Thyroid gland (tissue), 4 donors: ENCODE measurements at places on chromosomes 13 and 19. TPM values are rescaled to one million over a fixed set of nuclear protein-coding genes. Genes with fewer than 3 reads are reported as not detected.

DNA sequence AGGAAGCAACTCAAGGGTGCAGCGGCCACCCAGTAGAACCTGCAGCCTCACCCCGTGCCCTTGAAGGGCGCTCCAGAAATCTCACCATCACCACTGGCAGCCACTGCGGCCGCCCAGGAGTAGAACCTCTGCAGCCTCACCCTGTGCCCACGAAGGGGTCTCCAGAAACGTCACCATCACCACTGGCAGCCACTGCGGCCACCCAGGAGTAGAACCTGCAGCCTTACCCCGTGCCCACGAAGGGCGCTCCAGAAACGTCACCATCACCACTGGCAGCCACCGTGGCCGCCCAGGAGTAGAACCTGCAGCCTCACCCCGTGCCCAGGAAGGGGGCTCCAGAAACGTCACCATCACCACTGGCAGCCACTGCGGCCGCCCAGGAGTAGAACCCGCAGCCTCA lies 336.0 kb downstream of the TEX29 start:
- DNase-seq, result no peak

DNA sequence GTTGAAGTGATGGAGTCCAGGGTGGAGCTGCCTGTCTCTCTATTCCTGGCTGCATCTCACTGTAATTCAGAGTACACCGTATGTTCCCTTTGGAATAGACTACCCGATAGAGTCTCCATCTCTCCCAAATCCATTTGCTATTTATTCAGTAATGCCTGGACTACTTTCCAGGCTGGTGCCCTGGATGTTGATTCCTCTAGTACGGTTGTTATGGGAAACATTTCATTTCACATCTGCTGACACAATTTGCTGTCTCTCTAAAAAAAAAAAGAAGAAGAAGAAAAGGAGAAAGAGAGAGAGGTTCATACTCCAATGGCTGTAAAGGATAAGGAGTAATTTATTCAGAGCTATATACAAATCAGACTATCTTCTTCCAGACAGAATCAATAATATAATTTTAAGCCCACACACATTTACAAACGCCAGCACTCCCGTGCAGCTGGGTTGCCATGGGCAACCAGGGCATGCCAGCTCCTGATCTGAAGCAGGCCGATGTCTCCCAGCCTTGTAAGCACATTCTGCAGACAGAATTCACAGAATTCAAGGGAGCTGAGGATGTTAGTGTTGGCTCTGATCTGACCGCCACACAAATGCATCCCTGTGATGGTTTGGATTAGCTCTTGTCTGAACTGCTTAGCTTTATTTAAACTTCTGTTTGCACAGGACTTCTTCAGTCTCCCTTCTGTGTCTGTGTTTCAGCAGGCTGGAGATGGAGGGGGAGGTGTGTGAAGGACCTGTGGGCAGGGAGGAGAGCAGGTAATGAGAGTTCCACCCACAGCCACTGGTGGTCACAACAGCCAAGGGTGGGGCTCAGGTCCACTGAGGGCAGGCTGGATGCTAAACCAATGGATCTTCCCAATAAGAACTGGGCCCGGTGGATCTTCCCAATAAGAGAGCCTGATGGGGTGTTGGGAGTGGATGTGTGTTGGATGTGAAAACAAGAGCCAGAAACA lies 66.0 kb downstream of the TEX26 start:
- DNase-seq, result no peak

GRCh38 chr19:47539747-47540311 lies 25.0 kb upstream of the NAPA start:
- no peak for DNase-seq

- no peak for DNase-seq
Measured at GRCh38 chr13:32830336-32831031, 185.7 kb upstream of the KL start.

SHISA7 gene
- total RNA-seq, result not detected

GRCh38 chr19:34057155-34057554 lies 115.1 kb upstream of the LSM14A start:
- DNase-seq, result no peak

DNA sequence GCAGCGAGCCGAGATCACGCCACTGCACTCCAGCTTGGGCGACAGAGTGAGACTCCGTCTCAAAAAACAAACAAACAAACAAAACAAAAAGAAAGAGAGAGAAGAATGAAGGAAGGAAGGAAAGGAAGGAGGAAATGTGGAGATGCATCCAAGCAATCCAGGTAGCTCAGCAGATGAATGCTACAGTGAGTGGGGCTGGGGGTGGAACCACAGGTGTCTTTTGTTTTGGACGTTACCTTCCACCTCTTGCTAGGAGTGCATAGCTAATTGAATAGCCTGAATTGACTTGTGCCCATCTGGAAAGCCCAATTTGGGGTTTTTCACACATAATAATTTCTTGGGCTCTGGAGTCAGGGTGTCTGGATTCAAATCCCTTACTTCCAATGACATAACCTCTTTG lies 66.0 kb upstream of the GTF3A start:
- DNase-seq, result no peak

- no peak for DNase-seq
Measured at GRCh38 chr19:35650581-35650980, 2.5 kb downstream of the COX6B1 start.

JAK3 gene
- 4.4 TPM for total RNA-seq

TLE2 gene
- 81.3 TPM for total RNA-seq

TEAD2 gene
- 6.9 TPM for total RNA-seq

DNA sequence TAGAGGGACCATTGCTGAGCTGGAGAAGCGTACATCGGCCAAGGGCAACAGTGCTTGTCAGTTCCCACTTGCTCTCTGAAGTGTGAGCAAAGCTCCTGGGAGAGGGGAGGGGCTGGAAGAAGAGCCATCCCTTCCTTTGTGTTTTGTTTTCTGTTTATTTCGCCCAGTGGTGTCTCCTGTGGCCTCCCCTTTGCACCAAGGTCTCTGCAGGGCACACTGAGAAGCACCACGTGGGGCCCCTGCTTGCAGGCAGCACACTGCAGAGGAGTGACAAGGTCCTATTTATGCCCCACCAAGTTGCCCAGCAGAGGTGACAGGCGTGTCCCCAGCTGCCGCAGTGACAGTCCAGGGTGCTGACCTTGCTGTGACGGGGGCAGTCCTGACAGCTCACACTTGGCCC lies 24.0 kb downstream of the GRIN2D start:
- no peak for DNase-seq

PGLYRP1 gene
- total RNA-seq, result not detected

AMH gene
- not detected for total RNA-seq

DNA sequence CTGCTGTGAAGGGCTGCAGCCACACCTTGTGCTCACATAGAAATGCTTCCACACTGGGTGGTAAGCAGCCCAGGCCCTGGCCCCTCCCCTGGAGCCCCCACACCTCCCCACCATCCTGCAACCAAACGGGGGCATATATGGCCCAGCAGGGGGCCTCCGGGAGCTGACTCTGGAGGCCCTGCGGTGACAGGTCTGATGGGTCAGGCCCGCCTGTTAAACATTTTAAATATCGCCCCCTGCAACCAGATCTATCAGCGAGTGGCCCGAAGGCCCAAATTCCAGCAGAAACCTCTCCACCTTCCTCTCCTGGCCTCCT lies 48.0 kb upstream of the KATNAL1 start:
- peak; percentile 18 for DNase-seq

GPC6 gene
- 6.7 TPM for total RNA-seq

- no peak for DNase-seq
Measured at GRCh38 chr13:52125547-52125946, 3.3 kb downstream of the NEK5 start.

GRCh38 chr13:104798486-104798885 lies 1732.3 kb upstream of the SLC10A2 start:
- no peak for DNase-seq

DNA sequence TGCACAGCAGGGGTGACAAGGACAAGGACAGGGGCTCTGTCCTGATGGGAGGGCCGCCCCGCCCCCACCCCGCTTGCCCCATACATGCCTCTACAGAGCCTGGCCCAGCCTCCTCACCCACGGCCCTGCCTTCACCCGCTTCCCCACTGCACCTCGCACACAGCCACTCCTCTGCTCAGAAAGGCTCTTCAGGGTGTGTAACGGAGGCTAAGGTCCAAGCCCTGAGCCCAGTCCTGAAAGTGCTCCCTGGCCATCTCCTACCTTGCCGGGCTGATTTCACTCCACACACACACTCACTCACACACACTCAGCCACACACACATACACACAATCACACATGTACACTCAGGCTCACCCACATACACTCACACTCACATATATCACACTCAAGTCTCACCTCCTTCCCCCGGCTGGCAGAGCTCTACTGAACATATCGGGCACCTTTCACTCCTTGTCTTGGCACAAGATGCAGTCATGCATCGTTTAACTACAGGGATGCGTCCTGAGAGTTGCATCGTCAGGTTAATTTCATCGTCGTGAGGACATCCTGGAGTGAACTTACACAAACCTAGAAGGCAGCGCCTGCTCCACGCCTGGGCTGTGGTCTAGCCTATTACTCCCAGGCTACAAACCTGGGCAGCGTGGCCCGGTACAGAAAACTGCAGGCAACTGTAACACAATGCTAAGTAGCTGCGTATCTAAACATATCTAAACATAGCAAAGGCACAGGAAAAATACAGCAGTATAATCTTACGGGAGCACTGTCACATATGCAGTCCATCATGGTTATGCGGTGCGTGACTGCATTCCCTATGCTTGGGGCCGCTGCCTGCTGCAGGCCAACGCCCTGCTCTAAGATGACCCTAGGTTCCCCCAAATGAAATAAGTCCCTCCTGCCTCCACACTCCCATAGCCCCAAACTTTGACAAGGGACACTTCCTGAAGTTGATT lies 13.1 kb downstream of the EPS15L1 start:
- DNase-seq, result peak; percentile 73

- no peak for DNase-seq
Measured at GRCh38 chr19:33177417-33177979, 16.6 kb upstream of the LRP3 start.

GRCh38 chr13:33353210-33353609 lies 67.7 kb upstream of the STARD13 start:
- peak; percentile 42 for DNase-seq

SRRM5 gene
- not detected for total RNA-seq

GMIP gene
- 23.5 TPM for total RNA-seq

DNA sequence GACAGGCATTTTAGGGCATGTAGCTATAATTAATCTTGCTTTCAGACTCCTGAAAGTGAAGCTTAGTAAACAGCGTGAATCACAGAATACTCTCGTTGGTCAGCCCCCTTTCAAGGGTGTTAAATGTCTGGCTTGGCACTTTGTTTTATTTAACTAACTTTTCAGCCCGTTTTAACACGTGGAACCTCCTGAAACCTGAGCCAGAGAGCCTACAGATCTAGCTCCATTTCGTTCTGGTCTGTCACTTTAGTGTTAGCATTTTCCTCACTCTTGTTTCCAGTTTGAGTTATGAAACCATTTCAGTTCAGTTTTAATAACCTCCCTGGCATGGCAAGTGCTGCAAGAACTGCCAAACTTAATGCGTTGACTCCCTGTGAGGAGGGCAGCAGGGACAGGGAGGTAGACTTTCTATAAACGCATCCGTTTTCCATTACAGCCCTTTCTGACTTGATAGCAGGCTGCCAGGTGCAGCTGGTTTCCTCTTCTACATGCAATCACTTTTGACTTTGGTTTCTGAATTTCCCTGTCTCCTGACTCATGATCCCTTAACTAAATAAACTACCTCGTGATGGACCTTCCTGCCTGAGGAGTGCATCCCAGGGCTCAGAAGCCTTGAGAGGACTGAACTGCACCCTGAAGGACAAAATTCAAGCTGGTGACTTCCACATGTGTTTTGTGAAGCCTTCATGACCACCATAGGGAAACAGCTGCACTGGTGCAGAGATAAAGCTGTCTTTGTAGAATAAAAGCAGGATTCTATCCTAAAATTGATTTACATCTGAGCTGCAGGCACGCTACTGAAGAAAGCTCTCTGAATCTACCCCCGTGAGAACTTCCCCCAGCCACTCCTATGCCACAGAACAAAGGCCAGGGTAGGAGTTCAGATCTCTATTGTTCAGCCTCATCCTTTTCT lies 192.6 kb downstream of the DLEU7 start:
- DNase-seq, result no peak

USHBP1 gene
- 24.3 TPM for total RNA-seq
